ENCODE measurements at places on chromosomes 11 and 22. TPM values are rescaled to one million over a fixed set of nuclear protein-coding genes. Genes with fewer than 3 reads are reported as not detected.

Gene LRRC10B
- total RNA-seq = 0.69 TPM

Gene ELFN2
- total RNA-seq = not detected

Gene ZMAT5
- 32.0 TPM for total RNA-seq

Gene CRYAB
- total RNA-seq = 12,187 TPM

Gene MRGPRX3
- not detected for total RNA-seq

Gene OR8D4
- total RNA-seq = not detected

Gene SAA1
- total RNA-seq = 40.7 TPM

Gene GLYAT
- 0.54 TPM for total RNA-seq

Gene C11orf52
- total RNA-seq = 9.6 TPM

Gene BCL2L13
- total RNA-seq = 128 TPM

DNA sequence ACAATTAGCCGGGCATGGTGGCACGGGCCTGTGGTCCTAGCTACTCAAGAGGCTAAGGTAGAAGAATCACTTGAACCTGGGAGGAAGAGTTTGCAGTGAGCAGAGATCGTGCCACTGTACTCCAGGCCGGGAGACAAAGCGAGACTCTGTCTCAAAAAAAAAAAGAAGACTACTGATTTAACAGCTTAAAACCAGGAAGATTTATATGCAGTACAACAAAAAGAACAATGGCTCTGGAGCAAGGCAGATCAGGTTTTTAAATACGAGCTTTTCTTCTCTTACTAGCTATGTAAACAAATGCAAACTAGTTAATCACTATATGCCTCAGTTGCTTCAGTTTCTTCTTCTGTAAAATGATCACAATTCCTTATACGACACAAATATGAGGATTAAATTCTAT is 6.9 kb downstream of the FAM168A start:
- no peak for DNase-seq
- H3K27me3 ChIP-seq = no peaks in the 10 kb centered on the region
- H3K27ac ChIP-seq = no peak overlapping the region
- no peak overlapping the region for H3K4me3 ChIP-seq

- no peaks in the 10 kb centered on the region for H3K36me3 ChIP-seq
- H3K4me1 ChIP-seq = no peaks in the 10 kb centered on the region
- DNase-seq = no peak
- H3K4me3 ChIP-seq = no peak overlapping the region
- H3K27me3 ChIP-seq = peaks cover 39% of the 10 kb centered on the region
Observed at GRCh38 chr22:43880541-43880991, 11.2 kb downstream of the PNPLA5 start.

- H3K4me3 ChIP-seq = no peak overlapping the region
- DNase-seq = no peak
- H3K36me3 ChIP-seq = no peaks in the 10 kb centered on the region
- H3K4me1 ChIP-seq = no peaks in the 10 kb centered on the region
- peaks cover 5% of the 10 kb centered on the region for H3K27me3 ChIP-seq
- no peak overlapping the region for H3K27ac ChIP-seq
Observed at GRCh38 chr11:126969865-126970479, 30.6 kb downstream of the KIRREL3 start.

- H3K36me3 ChIP-seq = no peaks in the 10 kb centered on the region
- H3K4me3 ChIP-seq = no peak overlapping the region
- DNase-seq = no peak
- peaks cover 2% of the 10 kb centered on the region for H3K4me1 ChIP-seq
Observed at GRCh38 chr11:87967459-87967858, 207.8 kb downstream of the RAB38 start.

DNA sequence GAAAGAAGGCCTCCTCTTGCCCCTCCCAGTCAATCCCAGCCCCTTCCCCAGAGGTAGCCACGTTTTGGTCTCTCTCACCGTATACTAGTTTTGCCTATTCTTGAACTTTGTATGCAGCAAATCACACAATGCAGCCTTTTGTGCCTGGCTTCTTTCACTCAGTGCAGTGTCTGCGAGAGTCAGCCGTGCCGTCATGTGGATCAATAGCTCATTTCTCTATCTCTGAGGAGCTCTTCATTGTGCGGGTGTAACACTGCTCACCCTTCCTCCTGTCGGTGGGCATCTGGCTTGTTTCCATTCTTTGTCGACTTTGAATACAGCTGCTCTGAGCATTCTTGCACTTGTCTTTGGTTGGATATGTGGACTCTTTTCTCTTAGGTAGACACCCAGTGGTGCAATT is 146.5 kb downstream of the CACNA1I start:
- no peak overlapping the region for H3K4me3 ChIP-seq
- DNase-seq = no peak
- no peak overlapping the region for H3K27ac ChIP-seq
- H3K36me3 ChIP-seq = no peaks in the 10 kb centered on the region
- H3K4me1 ChIP-seq = no peaks in the 10 kb centered on the region

DNA sequence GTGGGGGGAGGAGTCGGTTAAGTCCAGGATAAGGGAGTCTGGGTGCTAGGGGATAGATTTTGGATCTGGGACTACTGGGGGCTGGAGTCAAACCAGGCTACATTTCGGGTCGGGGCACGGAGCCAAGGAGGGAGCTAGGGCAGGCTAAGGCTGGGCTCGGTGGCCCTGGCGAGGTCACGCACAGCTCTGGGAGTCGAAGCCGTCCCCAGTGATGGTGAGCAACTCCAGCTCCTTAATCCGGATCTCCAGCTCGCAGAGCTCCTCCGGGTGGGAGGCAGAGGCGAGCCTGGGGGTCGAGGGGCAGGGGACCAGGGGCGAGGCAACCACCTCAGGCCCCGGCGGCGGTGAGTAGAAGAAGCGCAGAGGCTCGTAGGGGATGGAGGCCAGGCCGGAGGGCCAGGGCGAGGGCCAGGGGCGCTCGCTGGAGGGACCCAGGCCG is 544 bp downstream of the C11orf91 start:
- peak; percentile 56 for DNase-seq
- peak overlapping the region; percentile 83 for H3K27ac ChIP-seq
- H3K36me3 ChIP-seq = peaks cover 4% of the 10 kb centered on the region
- H3K4me3 ChIP-seq = peak overlapping the region; percentile 73
- peaks cover 53% of the 10 kb centered on the region for H3K4me1 ChIP-seq

DNA sequence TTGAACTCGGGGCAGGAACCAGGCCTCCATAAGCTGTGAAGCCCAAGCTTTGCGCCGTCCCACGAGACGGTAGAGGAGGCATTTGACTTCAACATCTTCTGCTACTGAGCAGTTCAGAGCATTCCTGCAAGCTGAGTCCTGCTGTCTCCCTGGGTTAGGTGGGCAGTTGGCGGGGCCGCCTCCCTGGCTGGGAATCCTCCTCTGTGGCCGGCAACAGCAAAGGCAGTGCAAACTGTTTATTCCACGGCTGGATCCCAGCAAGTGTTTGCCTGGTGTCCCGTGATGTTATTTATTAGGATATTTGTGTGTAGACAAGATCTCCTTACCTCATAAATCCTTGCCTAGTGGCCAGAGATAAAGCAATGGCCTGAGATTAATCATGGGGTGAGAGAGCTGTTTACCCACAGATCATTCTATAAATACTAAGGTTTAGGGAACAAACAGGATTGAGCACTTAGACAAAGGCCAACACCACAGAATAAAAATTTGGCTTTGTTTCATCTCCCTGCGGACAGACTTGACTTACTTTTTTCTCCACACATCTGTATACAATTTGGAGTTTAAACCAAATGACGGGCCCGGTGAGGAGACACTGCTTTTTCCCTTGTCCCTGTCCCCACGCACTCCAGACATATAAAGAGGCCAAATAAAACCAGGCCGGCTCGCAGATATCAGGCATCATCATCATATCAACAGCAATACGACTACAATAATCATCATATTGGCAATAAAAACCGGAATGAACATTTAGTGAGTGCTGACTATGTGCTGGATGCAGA is 63.4 kb downstream of the NAT10 start:
- no peak overlapping the region for H3K4me3 ChIP-seq
- peak overlapping the region; percentile 23 for H3K27ac ChIP-seq
- peaks cover 9% of the 10 kb centered on the region for H3K4me1 ChIP-seq
- peaks cover 48% of the 10 kb centered on the region for H3K36me3 ChIP-seq
- no peaks in the 10 kb centered on the region for H3K27me3 ChIP-seq

DNA sequence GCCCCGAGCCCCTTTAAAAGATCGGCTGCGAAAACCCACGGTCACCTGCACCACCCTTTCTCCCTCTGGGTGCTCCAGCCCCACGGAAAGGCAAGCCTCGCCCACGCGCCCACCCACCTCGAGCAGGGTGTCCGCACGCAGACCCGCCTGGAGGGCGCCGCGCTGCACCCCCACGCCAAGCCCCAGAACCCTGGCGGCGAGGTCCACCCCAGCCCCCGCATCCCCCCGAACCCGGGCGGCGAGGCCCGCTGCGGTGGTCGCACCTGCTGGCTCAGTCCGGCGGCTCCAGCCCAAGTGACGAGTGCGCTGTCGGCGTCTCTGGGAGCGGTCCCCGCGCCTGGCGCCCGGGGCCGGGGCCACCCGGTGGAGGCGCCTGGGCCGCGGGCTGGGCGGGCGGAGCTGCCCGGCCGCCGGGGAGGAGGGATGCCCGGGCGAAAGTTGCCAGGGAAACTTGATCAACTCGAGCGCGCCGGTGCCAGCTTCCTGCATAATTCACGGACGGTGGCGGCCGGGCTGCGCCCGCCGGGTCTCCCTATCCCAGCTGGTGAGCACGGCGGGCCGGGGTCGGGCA is 1.1 kb downstream of the SHANK2 start:
- H3K36me3 ChIP-seq = no peaks in the 10 kb centered on the region
- peaks cover 27% of the 10 kb centered on the region for H3K27me3 ChIP-seq
- DNase-seq = no peak
- no peak overlapping the region for H3K27ac ChIP-seq
- no peaks in the 10 kb centered on the region for H3K4me1 ChIP-seq

- no peaks in the 10 kb centered on the region for H3K36me3 ChIP-seq
- no peak overlapping the region for H3K4me3 ChIP-seq
- H3K27me3 ChIP-seq = no peaks in the 10 kb centered on the region
- H3K27ac ChIP-seq = no peak overlapping the region
- DNase-seq = no peak
- no peaks in the 10 kb centered on the region for H3K4me1 ChIP-seq
Observed at GRCh38 chr11:129945373-129945772, 50.0 kb upstream of the NFRKB start.

DNA sequence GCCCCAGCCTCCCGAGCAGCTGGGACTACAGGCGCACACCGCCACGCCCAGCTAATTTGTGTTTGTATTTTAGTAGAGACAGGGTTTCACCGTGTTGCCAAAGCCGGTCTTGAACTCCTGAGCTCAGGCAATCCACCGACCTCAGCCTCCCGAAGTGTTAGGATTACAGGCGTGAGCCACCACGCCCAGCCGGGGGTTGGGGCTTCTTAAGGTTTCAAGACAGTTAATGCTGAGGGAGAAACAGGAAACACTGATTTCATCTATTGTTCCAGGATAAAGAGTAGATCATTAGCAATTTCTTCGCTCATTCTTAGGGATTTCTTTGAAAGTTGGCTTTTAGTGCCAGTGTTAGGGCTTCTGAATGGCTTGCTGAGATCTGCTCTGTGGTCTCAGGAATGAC is 21.2 kb upstream of the CLMP start:
- no peak overlapping the region for H3K4me3 ChIP-seq
- no peak for DNase-seq
- H3K27me3 ChIP-seq = peaks cover 10% of the 10 kb centered on the region
- H3K36me3 ChIP-seq = no peaks in the 10 kb centered on the region
- H3K4me1 ChIP-seq = no peaks in the 10 kb centered on the region

- H3K27ac ChIP-seq = no peak overlapping the region
- H3K4me1 ChIP-seq = no peaks in the 10 kb centered on the region
- no peak overlapping the region for H3K4me3 ChIP-seq
Observed at GRCh38 chr11:106601684-106602297, 416.5 kb downstream of the GUCY1A2 start.

- H3K4me3 ChIP-seq = no peak overlapping the region
- no peak for DNase-seq
- no peaks in the 10 kb centered on the region for H3K27me3 ChIP-seq
- peaks cover 14% of the 10 kb centered on the region for H3K4me1 ChIP-seq
- no peaks in the 10 kb centered on the region for H3K36me3 ChIP-seq
Observed at GRCh38 chr11:130299978-130300377, 14.7 kb downstream of the ZBTB44 start.

DNA sequence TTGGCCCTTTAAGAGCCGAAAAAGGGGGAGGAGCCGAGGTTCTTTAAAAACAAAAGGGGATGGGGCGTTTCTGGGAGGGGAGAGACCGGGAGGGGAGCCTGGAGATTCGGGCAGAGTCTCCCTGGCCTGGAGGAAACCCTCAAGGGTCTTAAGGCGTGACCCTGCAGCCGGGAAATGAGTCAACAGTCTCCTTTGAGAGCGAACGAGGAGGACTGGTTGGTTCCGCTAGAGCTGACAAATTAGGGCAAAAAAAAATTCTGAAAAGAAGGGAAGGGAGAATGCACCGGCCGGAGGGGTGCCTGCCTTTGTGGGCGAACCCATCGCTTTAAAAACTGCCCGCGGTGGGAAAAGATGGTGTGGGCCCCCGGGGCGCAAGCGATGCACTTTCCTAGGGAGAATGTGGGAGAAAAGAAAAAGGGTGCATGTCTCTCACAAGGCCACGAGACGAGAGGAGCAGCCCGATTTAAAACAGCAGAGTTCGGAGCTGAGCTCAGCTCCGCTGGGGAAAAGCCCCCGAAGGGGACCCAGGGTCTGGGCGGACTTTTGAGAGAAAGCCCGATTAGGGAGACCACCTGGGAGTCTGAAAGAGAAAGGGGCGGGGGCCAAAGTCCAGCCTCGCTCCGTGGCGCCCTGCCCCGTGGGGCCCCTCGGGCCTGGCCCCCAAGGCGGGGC is 874 bp downstream of the ZFTA start:
- H3K27me3 ChIP-seq = no peaks in the 10 kb centered on the region
- peaks cover 5% of the 10 kb centered on the region for H3K4me1 ChIP-seq
- DNase-seq = peak; percentile 62

DNA sequence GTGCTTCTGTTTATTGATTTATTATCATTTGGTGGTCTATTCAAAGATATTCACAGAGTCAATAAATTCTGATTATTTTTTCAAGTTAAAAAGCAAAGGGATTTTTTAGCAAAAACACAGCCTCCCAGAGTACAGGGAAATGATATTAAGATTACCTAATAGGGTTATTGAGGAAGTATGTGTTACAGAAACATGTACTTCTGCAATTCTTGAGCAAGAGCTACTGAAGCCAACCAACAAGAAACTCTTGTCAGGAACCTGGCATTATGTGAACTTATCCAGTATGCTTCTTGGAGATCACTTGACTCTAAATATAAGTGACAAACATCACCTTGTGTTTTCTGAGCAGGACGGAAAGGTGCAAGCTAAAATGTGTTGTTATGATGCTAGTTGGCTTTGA is 42.0 kb upstream of the CARD18 start:
- H3K4me3 ChIP-seq = no peak overlapping the region
- H3K27ac ChIP-seq = no peak overlapping the region
- H3K27me3 ChIP-seq = no peaks in the 10 kb centered on the region

DNA sequence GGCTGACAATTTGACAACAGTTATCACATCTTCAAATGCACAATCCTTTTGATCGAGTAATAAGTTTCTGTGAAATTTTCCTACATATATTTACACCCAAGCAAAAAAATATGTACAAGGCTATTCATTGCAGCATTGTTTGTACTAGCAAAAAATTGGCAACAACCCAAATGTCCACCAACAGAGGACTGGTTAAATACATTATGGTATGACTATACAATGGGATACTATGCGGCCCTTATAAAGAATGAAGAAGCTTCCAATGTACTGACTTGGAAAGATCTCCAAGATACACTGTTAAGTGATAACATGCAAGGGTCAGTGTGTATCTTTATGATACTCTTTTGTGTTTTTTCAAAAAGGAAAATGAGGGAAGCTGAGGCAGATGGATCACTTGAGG is 8.2 kb upstream of the P2RY2 start:
- no peak for DNase-seq
- H3K4me1 ChIP-seq = peaks cover 31% of the 10 kb centered on the region
- H3K27me3 ChIP-seq = no peaks in the 10 kb centered on the region
- no peak overlapping the region for H3K4me3 ChIP-seq

- H3K27ac ChIP-seq = peak overlapping the region; percentile 98
- H3K4me3 ChIP-seq = peak overlapping the region; percentile 96
- peaks cover 55% of the 10 kb centered on the region for H3K4me1 ChIP-seq
- no peaks in the 10 kb centered on the region for H3K36me3 ChIP-seq
Observed at GRCh38 chr11:120339394-120339890, 3.2 kb downstream of the ARHGEF12 start.
